Common myeloid progenitor, CD34-positive (primary cell): ENCODE measurements at places on chromosomes 13 and 19.
A peak's percentile ranks its signal among the peaks of the same experiment; 100 is the strongest.

DNA sequence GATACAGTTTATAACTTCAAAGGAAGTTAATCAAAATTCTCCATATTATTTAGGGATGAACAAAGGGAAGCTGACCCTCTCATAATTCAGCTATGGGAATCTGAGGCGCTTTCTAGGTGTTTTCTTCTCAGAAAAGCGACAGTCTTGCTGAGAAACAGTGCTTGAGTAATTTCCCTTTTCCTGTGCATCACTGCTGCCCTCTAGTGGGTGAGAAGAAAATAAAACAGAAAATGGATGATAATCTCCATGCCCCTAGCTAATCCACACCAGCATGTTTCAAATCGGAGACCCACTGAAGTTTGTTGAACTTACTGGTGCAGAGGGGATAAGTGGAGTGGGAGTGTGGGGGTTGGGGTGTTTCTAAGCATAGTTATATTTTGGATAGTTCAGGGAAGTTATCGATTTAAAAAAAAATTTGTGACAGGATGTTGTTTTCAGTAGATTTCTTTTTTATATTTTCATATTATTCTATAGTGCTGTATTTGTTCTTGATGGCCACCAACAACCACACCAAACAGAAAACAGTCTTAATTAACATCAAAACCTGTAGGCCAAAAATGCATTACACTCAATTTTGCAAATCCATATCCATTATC lies 21.4 kb downstream of the LCP1 start:
- peak; percentile 88 for DNase-seq

- DNase-seq: no peak
These were observed at the start of gene CDX2 for GRCh38 chr13:27969082-27969865. Gene CDX2 (minus strand): TSS chr13:27969315. CDS start chr13:27969006, 309 bp downstream.

- DNase-seq: no peak
These were observed 133.2 kb downstream of the VWA8 start for GRCh38 chr13:41827507-41828213.

- no peak for DNase-seq
These were observed 3.9 kb downstream of the RANBP3 start for GRCh38 chr19:5973867-5974635.

DNA sequence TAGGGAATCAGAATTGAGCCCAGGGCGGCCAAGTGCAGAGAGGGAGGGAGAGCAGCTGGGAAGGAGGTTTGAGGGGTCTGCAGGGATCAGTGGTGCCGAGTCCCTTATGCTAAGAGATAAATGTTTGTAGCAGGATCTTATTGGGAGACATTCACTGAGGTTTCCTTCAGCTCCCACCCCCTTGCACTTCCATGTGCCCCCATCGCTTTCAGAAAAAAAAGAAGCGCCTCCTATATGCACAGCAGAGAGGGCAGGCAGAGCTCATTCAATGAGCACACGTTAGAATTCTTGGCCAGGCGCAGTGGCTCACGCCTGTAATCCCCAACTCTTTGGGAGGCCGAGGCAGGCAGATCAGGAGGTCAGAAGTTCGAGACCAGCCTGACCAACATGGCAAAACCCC lies 28.0 kb downstream of the CYP4F2 start:
- no peak for DNase-seq

GRCh38 chr13:99507054-99507453 lies 5.8 kb downstream of the TM9SF2 start:
- no peak for DNase-seq

GRCh38 chr13:55500694-55501093 lies 1640.0 kb upstream of the PRR20A start:
- no peak for DNase-seq

DNA sequence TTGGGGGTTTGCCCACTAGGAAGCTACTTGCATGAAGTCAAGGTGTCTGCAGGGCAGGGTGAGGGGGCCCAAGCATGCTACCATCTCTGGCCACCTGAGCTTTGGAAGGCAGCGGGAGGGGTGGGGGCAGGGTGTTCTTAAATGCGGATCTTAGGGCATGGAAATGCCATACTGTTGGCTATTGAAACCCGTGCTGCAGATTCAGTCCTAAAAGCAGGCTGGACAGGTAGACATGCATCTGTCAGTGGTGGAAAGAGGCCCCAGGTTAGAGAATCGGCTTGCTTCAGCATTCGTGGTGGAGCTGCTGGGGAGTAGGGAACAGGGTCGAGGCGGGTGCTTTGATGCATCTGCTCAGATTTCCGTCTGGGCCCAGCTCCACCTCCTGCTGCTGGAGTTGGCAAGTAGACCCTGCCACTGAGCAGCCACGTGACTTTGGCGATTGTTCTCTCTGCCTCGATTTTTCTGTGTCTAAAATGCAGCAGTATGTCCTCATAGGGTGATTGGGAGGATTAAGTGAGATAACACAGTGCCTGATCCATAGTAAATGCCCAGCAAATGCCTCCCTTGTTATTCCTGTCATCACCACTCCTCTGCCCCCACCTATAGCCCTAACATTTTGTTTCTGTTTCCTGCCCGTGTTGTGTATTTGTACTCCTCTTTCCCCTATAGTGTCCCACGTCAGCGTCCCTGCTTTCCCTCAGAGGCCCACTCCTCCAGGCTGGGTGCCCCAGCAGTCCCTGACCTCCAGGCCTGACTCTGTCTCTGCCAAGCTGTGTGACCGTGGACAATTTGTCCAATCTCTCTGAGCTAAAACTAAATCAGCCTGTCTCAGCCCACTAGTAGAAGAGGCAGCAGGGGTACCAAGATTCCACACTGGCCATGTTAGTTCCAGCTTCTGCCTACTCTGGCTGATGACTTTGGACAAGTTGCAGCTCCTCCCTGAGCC lies 5.8 kb downstream of the PPP1R37 start:
- no peak for DNase-seq

DNA sequence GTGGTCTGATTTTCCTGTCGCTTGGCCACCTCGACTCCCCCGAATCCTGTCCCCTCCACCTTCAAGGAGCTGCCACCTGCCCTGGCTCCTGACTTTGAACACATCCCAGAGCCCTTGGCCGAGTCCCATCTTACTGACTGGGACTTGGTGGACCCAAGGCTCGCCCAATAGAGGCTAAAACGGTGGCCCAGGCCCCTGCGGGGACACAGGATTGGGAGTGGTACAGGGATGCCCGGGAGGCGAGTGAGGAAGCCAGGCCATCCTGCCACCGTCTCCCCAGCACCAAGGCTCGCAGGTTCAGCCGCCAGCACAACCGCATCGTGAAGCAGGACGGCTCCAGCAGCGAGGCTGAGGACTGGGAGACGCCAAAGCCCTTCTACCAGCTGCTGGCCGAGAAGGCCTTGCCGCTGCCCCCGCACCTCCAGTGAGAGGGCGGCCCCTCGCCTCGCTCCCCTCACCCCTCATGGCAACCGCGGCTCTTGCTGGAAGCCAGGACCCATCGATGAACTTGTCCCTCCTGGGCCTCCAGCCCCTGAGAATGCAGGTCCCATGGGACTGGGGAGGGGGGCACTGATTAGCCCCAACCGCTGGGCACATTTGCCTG lies 5.3 kb downstream of the SIX5 start:
- no peak for DNase-seq

GRCh38 chr13:27076421-27076820 lies 95.2 kb downstream of the USP12 start:
- no peak for DNase-seq

DNA sequence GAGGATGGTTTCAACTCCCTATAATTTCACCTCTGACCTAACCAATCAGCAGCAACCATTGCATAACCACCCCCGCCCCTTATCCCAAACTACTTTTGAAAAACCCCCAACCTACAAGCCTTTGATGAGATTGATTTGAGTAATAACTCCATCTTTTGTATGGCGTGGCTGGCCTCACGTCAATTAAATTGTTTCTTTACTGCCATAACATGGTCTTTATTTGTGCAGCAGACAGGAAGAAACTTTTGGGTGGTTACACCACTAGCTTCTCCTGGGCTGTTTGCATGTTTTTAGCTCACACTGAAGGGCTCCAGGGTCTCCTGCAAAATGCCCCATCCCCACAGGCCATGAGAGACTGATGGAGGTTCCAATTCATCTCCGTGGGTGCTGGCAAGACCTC lies 34.0 kb upstream of the PEG3 start:
- no peak for DNase-seq

DNA sequence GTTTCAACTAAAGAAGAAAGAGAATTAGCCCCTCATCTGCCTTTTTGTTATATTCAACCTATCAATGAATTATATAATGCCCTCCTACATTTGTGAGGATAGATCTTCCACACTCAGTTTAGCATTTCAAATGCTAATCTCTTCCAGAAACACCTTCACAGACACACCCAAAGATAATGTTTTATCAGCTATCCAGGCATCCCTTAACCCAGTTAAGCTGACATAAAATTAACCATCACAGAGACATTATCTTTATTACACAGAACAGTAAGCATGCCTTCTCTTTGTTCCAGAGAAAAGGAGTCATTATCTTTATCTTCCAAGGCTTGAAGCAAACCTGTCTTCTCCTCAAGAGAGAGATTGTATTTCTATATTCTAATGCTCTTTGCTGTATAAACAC lies 53.1 kb downstream of the PCDH20 start:
- no peak for DNase-seq

GRCh38 chr13:45696610-45697226 lies 5.4 kb upstream of the CBY2 start:
- DNase-seq: no peak

GRCh38 chr19:20669263-20669662 lies 7.9 kb upstream of the ZNF626 start:
- no peak for DNase-seq

- no peak for DNase-seq
These were observed 110.0 kb downstream of the KCNRG start for GRCh38 chr13:50125304-50125553.

- DNase-seq: no peak
These were observed 252.1 kb downstream of the RFC3 start for GRCh38 chr13:34070006-34070405.

- peak; percentile 65 for DNase-seq
These were observed 20.8 kb downstream of the NOVA2 start for GRCh38 chr19:45952686-45953505.

- no peak for DNase-seq
These were observed 90.4 kb downstream of the COL4A1 start for GRCh38 chr13:110216398-110217041.

DNA sequence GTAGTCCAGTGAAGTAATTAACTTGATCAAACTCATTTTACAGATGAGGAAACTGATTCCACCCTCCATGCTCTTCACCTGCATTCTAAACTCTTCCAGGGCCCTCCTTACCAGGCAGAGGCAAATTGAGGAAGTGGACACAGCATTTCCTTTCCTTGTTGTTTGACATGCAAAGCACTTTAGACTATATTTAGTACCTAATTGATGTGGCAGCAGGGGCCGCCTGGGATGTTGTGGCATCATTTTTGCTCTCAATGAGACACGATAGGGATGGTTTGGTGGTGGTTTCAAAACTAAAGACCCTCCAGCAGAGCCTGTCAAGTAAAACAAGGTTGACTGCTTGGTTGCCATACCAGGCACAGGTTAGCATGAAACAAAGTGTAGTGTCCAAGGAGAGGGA lies 7.9 kb downstream of the SIPA1L3 start:
- peak; percentile 79 for DNase-seq

GRCh38 chr19:18769989-18770528 lies 21.0 kb downstream of the COMP start:
- no peak for DNase-seq

- DNase-seq: peak; percentile 73
These were observed 4.5 kb downstream of the TPRX2 start for GRCh38 chr19:47863514-47863936.

- DNase-seq: no peak
These were observed 14.3 kb downstream of the CCDC97 start for GRCh38 chr19:41324231-41324702.

GRCh38 chr19:1129535-1129934 lies 25.7 kb downstream of the GPX4 start:
- no peak for DNase-seq
